Uterus (tissue), 4 donors: ENCODE measurements at places on chromosomes 5 and 9.

GRCh38 chr5:59264013-59264412 is 629.5 kb downstream of the PDE4D start:
- no peaks in the 10 kb centered on the region for H3K27me3 ChIP-seq
- H3K4me1 ChIP-seq = no peaks in the 10 kb centered on the region
- peak overlapping the region; percentile 56 for H3K27ac ChIP-seq
- no peaks in the 10 kb centered on the region for H3K36me3 ChIP-seq
- no peak for DNase-seq
- no peak overlapping the region for H3K4me3 ChIP-seq

GRCh38 chr9:110224583-110224982 is 16.6 kb upstream of the C9orf152 start:
- no peaks in the 10 kb centered on the region for H3K27me3 ChIP-seq
- no peak overlapping the region for H3K4me3 ChIP-seq
- no peaks in the 10 kb centered on the region for H3K36me3 ChIP-seq
- H3K27ac ChIP-seq = no peak overlapping the region
- DNase-seq = no peak

GRCh38 chr5:113213551-113214425 is 221.0 kb downstream of the TSSK1B start:
- no peak overlapping the region for H3K4me3 ChIP-seq
- H3K4me1 ChIP-seq = no peaks in the 10 kb centered on the region
- no peaks in the 10 kb centered on the region for H3K36me3 ChIP-seq
- no peak overlapping the region for H3K27ac ChIP-seq
- no peaks in the 10 kb centered on the region for H3K27me3 ChIP-seq

DNA sequence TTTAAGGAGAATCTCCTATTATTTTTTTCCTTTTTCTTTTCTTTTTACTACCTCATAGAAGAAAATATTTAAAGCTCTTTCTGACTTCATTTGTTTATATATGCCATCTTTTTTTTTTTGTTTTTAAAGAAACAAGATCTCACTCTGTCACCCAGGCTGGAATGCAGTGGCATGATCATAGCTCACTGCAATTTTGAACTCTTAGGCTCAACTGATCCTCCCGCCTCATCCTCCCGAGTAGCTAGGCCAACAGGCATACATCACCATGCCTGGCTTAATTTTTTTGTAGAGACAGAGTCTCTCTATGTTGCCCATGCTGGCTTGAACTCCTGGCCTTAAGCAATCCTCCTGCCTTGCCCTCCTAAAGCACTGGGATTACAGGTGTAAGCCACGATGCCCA is 59.5 kb downstream of the LNPEP start:
- no peaks in the 10 kb centered on the region for H3K4me1 ChIP-seq
- H3K27ac ChIP-seq = no peak overlapping the region
- no peaks in the 10 kb centered on the region for H3K27me3 ChIP-seq

DNA sequence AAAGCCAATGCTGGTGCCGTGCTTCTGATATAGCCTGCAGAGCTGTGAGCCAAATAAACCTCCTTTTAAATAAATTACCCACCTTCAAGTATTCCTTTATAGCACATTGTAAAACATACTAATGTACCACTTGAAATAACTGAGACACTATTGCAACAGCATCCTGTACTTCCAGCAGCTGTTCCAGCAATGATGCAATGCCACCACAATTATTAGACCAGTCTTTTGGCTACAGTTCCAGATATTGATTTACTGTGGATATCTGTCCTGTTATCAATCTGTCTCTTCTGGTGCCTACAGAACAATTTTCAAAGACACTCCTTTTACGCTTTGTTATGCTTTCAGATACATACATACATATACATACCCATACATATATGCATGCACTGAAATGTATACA is 567.9 kb downstream of the TAF11L14 start:
- no peaks in the 10 kb centered on the region for H3K4me1 ChIP-seq
- no peak overlapping the region for H3K27ac ChIP-seq
- H3K36me3 ChIP-seq = no peaks in the 10 kb centered on the region
- no peak overlapping the region for H3K4me3 ChIP-seq
- H3K27me3 ChIP-seq = no peaks in the 10 kb centered on the region
- DNase-seq = no peak

DNA sequence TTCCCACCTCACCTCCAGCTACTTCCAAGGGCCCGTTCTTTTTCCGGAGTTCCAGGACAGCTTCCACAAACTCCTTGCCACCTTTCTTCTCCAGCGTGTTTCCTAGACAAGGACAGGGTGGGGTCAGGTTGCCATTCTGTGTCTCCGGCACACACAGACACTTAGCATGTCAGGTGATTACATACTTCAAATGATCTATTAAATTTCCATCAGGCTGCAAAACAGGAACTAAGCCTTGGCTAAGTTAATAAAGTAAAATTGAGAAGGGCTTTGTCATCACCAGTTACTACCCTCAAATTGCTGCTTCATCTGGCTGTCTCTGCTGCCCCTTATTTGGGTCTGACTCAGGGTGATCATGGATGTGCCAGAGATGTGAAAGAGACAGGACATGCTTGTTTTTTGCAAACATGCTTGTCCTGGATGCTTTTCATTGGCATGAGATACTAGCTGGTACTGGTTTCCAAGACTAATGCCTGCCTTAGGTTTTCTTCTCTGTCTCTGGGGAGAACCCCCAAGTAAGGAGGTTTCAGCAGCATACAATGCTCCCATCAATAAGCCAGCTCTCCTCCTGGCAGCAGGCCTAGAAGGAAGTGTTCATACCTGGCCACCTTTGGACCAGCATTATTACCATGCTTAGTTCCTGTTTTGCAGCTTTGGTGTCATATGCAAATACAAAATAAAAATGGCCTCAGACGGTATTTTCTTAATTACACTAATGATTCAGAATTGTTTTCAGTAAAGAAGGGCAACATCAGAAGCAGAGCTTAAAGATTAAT is 52.9 kb downstream of the MACROH2A1 start:
- no peaks in the 10 kb centered on the region for H3K27me3 ChIP-seq
- H3K36me3 ChIP-seq = no peaks in the 10 kb centered on the region
- H3K27ac ChIP-seq = no peak overlapping the region

DNA sequence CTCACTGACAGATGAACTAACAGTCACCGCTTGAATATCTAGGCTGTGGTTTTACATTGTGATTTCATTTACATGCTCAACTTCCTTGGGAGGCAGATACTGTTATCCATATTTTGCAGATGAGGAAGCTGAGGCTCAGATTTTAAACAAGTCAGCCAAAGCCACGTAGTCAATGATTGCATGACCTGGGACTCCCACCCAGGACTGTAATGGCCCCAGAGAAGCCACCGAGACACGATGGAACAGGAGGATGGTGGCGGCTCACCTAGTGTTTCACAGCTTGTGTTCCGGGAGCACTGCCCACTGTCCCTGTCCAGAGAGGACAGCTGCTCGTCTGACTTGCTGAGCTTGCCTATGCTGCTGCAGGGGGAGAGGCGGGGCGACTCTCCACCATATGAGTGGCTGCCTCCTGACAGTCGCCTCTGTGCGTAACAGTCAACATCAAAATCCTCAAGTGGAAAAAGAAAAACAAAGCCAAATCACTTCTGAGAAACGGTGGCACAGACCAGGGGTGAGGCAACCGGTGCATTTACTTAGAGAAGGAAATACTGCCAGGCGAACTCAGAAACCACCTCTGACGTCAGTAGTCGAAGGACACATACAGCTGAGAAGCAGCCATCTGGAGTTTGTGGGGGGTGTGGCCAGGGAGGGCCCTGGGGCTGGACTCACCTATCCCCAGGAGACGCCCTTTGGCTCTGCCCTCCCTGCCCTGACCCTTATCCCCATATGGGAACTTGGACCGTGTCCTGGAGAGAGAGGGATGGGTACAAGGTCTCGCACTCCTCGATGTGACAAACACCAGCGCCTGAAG is 82.5 kb downstream of the PRRT1B start:
- H3K27ac ChIP-seq = no peak overlapping the region
- no peaks in the 10 kb centered on the region for H3K36me3 ChIP-seq
- no peaks in the 10 kb centered on the region for H3K27me3 ChIP-seq
- no peak for DNase-seq

DNA sequence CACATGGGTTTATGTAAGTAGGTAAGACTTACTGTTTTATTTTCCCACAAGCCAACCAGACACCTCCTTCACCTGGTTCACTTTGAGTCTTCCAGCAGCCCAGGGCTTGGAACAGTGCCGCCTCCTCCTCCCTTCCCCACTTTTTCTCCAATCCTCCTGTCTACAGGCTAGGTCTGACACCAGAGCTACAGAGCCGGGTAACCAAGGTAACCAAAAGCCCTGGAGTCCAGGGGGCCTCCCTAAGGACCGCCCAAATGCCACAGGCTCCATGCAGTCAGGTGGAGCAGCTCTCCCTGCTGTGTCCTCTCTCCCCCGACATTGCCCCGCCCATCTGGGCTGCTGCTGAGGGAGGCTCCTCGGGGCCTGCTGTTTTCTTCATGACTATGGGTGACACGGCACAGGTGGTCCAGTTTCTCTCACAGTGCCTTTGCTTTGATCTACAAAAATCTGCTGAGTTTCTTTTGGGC is 138.0 kb upstream of the EFNA5 start:
- no peaks in the 10 kb centered on the region for H3K4me1 ChIP-seq
- no peaks in the 10 kb centered on the region for H3K36me3 ChIP-seq
- no peak overlapping the region for H3K4me3 ChIP-seq
- H3K27ac ChIP-seq = no peak overlapping the region
- H3K27me3 ChIP-seq = no peaks in the 10 kb centered on the region
- DNase-seq = no peak

DNA sequence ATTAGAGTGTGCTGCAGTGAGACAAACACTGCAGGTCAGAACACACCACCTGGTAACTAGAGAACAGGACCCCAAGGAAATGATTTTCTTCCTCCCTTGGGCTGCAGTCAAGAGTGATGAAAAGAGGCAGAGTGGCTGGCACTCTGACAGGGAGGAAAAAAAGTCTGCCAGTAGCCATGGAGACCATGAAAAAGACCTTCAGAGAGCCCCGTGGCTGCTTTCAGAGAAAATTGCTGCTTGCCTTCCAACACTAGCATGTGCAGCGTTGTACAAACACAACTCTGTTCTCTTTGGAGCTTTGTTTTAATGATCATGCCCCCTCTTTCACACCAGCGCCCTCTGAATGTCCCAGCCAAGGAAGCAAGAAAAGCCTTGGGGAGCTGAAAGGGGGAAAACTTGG is 68.8 kb downstream of the ANKRD55 start:
- no peak overlapping the region for H3K27ac ChIP-seq
- H3K27me3 ChIP-seq = no peaks in the 10 kb centered on the region
- no peaks in the 10 kb centered on the region for H3K4me1 ChIP-seq
- H3K4me3 ChIP-seq = no peak overlapping the region
- no peaks in the 10 kb centered on the region for H3K36me3 ChIP-seq

GRCh38 chr9:86562691-86563090 is 208.5 kb upstream of the TUT7 start:
- peak overlapping the region; percentile 77 for H3K27ac ChIP-seq
- DNase-seq = no peak
- H3K36me3 ChIP-seq = no peaks in the 10 kb centered on the region
- no peaks in the 10 kb centered on the region for H3K27me3 ChIP-seq
- no peak overlapping the region for H3K4me3 ChIP-seq

DNA sequence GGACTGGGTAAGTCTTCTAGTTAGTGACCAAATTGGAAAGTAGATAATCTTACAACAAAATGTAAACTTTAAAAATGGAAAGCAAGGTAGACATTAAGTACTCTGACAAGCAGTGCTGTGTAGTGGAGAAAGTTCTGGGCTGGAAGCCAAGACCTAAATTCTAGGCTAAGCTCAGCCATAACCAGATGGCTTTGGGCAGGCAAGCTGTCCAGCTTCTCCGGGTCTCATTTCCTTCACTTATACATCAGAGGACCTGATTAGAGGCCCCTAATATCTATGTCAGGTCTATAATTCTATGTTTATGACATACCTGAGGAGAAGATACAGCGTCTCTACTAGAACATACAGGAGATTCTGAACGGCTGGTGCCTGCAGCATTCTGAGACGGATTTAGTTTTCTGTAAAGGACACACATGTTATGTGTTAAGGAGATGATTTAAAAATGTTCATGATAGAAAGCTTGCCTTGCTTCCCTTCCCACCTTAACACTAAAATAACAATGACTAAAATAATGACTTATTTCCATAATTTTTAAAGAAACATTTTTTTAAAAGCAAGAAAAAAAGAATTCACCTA is 61.2 kb downstream of the ELL2 start:
- DNase-seq = peak; percentile 33
- no peaks in the 10 kb centered on the region for H3K4me1 ChIP-seq
- H3K4me3 ChIP-seq = no peak overlapping the region
- H3K27me3 ChIP-seq = no peaks in the 10 kb centered on the region
- no peaks in the 10 kb centered on the region for H3K36me3 ChIP-seq
- H3K27ac ChIP-seq = no peak overlapping the region

- no peak for DNase-seq
- no peaks in the 10 kb centered on the region for H3K27me3 ChIP-seq
- no peak overlapping the region for H3K27ac ChIP-seq
- no peaks in the 10 kb centered on the region for H3K36me3 ChIP-seq
Observed at GRCh38 chr5:137822984-137823383, 44.7 kb upstream of the MYOT start.

GRCh38 chr5:123810253-123810652 is 298.3 kb downstream of the CSNK1G3 start:
- no peaks in the 10 kb centered on the region for H3K36me3 ChIP-seq
- no peak overlapping the region for H3K4me3 ChIP-seq
- no peaks in the 10 kb centered on the region for H3K27me3 ChIP-seq
- no peak for DNase-seq
- H3K27ac ChIP-seq = no peak overlapping the region
- no peaks in the 10 kb centered on the region for H3K4me1 ChIP-seq

GRCh38 chr9:116765011-116765410 is 77.9 kb downstream of the TRIM32 start:
- H3K36me3 ChIP-seq = no peaks in the 10 kb centered on the region
- H3K4me1 ChIP-seq = no peaks in the 10 kb centered on the region
- no peak overlapping the region for H3K4me3 ChIP-seq
- H3K27ac ChIP-seq = no peak overlapping the region
- H3K27me3 ChIP-seq = no peaks in the 10 kb centered on the region
- no peak for DNase-seq

DNA sequence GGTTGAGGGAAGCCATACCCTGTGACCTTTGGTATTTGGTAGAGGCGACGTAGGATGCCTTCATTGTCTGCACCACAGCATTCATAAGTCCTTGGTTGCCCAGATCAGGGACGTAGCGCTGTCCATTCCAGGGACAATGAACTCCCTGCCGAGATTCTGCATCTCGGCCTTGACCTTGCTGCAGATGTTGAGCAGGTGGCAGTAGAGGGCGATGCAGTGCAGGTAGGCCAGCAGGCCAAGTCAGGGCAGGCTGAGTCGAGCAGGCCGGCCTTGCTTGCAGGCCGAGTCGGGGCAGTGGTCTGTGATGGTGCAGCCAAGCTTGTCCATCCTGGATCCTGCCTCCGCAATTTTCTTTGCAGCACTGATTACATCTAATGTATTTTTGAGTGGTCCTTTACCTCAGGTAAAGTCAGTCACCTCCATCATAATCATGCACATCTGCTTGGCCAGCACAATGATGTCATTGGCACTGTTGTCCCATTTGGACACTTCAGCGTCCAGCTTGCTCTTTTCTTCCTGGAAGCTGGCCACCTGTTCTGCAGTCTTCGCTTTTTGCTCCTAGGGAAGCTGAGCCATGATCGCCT is 93.4 kb upstream of the CCDC112 start:
- DNase-seq = no peak
- H3K36me3 ChIP-seq = no peaks in the 10 kb centered on the region
- H3K4me1 ChIP-seq = no peaks in the 10 kb centered on the region
- H3K27ac ChIP-seq = no peak overlapping the region
- no peaks in the 10 kb centered on the region for H3K27me3 ChIP-seq
